GM20000 (cell line): ENCODE measurements at places on chromosomes 1 and 21.
A peak's percentile ranks its signal among the peaks of the same experiment; 100 is the strongest.

DNA sequence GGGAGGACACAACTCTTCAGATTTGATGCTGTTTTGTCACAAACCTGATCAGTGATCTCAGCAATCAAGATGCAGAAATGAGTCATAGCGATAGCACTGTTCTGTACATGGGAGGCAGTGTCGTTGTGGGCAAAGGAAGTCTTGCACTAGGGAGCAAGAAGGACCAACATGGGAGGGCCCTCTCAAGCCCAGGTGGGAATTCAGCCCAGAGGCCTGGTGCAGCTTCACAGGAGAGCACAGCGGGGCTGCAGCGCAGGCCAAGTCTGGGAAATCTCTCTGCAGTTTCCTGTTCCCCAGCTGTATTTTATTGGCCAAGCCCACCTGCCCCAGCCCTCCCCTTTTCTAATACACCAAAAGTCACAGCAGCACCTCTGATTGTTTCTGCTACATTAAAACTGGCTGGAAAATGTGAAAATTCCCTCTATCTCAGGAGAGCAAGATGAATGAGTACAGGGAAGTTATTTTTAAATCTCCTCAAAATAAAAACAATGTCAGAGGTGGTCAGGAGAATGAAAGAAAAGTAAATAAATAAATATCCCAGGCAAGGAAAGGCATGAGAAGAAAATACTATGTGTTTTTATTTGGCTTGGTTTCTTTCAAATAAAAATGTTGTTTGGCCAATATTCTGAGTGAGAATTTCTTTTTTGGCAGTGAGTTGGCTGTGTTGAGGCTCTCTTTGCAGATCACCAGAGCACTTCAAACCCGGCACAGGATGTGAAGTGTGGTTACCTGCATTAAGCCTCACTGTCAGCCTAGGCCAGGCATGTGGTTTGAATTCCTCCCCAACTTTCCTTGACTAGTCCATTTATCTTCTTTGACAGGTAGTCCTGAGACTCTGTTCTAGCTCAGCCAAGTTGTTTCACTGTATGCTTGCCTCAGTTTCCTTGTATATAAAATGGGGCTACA, 422.1 kb downstream of the PLPP3 start:
- DNase-seq = no peak

DNA sequence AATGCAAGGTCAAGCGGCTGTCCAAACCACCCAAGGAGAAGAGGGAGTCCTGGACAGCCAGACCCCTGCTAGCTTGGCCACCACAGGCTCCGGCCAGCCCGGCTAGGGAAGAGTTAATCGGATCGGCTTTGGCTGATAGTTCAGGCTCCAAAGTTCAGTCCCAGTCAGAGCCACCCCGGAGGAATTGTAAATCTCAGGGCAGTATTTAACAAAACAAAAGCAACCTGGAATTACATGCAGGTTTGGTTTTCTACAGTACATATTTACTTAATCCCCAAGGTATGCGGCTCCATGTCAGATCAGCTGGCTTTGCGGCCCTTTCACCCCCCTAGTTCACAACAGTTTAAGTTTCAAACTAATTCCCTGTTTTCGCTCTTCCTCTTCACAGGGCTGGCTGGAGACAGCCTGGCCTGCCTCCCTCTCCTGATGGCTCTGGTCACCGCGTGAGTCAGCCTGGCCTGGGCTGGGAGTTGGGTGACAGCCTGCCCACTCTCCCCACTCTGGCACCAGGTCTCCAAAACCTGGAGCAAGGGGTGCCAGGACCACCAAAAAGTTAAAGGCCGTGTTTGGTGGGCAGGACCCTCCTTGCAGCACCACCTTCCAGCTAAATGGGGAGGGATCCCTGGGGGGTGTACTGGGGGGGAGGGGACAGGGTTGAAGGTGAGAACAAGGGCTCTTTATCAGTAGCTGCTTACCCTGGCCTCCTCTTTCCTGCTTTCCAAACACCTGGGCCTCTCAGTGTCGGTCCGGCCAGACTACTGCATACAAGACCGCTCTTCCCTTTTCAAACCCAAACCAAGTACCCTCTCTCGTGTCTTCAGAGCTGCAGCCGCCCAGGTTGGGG, 1.9 kb downstream of the DHRS3 start:
- no peak for DNase-seq

- no peak for DNase-seq
These were observed 69.8 kb downstream of the HFM1 start for GRCh38 chr1:91334856-91335255.

DNA sequence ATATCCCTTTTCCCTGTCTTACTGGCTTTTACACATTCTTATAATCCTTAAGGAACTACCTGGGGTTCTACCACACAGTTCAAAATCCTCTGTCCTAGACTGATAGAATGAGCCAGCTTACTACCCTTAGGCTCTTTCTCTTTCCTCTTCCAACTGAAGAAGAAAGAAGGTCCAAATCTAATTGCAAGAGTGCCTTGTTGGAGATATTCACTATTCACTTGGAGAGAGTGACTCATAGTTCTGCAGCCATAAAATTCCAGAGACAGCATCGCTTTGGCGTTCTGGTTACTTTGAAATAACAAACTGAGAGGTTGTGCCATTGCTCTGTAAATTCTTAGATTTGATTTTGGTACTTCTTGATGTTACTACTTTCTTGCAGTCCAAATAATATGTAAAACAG, 4.2 kb downstream of the CADM3 start:
- DNase-seq = no peak

DNA sequence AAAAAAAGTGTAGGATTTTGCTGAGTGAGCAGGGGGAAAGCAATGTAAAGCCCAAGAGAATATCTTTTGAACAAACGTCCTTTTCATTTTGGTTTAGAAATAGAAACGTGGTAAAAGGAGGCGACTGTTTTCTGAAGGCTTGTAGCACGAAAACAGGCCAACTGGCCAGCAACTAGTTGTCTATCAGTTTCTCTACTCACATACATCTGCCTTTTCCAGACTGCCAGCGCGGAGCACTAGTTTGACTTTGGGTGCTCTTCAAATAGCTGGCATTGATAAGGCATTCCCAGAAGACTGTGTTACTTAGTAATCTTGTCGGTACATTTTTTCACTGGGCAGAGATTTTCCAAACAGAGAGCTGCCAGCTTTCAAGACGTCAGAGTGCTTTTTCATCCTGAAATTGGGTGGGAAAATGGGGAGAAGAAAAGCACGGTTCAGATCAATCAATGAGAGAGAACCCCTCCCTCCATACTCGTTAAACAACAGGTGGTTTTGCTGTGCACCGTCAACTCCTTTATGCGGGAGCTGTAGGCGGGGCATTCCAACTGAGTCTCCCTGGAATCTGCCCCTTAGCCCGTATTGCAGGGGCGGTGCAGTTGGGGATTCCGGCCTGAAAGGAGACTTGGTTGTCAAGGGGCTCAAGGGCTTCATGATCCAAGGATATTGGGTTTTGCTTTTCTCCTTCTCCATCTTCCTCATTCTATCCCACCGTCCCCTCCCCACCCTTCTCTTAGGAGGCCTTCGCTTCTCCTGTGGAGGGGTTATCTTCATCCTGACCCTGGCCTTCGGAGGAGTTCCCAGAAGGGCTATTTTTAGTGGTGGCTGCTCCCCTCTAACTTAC, 884 bp upstream of the LRRC8C start:
- DNase-seq = no peak

- DNase-seq = no peak
These were observed 47.3 kb downstream of the ST6GALNAC3 start for GRCh38 chr1:76121850-76122249.

DNA sequence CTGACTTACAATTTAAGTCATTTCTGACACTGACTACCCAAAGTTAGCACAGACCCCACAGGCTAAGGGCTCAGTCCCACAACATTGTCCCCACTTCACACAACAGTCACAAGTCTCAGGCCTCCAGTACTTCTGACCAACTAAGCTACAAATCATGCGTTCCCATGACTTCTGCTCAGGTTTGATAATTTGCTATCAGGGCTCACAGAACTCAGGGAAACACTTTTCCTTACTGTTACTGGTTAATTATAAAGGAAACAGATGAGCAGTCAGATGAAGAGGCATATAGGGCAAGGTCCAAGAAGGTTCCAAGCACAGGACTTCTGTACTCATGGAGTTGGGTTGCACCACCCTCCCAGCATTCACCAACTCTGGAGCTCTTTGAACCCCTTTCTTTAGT, 151.2 kb upstream of the TNR start:
- DNase-seq = no peak

DNA sequence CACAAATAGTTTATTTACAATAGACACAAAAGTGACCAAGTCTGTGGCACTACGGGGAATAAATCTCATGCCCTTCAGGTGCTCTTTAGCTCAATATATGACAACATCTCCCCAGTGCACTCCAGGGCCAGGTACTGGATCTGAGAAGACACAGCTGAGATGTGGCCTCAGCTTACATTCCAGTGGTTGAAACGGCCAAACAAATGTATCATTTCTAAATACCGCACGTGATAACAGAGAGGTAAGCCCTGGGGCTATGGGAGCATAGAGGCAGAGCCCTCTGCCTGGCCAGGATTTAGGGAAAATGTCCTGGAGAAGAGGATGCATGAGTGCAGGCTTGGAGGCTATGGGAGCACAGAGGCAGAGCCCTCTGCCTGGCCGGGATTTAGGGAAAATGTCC, 630.5 kb downstream of the SMYD3 start:
- no peak for DNase-seq

GRCh38 chr1:182783068-182783467, 6.5 kb upstream of the NPL start:
- DNase-seq = no peak

DNA sequence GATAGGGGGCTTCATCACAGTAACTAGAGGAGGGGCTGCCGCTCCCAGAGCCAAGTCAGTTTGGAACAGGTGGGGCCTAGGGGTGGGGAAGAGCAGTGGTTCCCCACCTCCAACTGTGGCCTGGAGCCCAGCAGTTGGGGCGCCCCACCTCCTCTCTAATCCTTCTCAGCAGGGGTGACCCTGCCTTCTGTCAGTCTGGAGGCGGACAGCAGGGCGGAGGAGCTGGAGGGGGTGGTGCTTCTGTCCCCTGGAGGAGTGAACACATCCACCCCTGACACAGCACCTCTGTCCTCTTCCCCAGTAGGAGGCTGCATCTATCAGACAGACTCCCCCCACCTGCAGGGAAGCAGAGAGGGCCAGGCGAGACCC, 73.8 kb downstream of the MRPL37 start:
- DNase-seq = no peak

DNA sequence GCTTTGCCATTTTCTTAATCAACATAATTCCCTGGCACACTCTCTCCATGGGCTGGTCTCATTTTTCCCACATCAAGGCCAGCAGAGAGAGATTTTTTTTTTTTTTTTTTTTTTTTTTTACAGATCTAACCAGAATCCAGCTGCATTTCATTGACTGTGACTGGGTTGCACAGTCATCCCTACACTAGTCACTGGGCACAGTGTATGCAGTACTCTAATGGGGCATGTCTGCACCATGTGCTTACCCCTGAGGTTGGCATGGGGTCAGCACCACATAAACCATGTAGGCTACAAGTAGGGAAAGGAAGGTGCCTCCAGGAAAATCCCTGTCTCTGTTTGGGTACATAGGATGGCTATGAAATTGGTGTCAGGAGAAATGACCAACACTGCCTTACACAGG, 64.1 kb upstream of the LRP8 start:
- no peak for DNase-seq

DNA sequence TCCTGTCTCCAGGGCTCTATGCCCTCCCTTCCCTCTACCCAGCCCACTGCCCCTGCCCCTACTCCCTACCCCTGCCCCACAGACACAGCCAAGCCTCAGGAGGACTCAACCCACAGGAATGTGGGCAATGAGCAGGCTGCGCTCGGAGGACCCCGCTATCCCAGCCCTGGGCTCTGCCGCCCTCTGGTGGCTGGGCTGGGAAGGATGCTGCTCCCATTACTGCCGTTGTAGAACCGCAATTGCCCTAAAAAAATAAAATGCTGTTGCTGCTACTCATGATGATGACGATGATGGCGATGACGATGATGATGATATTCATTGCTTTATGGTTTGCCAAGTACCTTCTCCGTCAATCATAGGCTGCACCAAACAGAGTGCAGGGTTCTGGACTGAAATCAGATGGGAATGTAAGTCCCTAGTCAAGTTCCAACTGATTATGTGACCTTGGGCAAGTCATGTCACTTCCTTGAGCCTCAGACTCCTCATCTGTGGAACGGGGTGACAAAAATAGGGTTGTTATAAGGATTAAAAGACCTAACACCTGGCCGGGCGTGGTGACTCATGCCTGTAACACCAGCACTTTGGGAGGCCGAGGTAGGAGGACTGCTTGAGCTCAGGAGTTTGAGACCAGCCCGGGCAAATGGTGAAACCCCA, 24.6 kb downstream of the ARHGEF19 start:
- DNase-seq = peak; percentile 84

GRCh38 chr1:27166351-27166802, 11.5 kb upstream of the SLC9A1 start:
- DNase-seq = peak; percentile 4

DNA sequence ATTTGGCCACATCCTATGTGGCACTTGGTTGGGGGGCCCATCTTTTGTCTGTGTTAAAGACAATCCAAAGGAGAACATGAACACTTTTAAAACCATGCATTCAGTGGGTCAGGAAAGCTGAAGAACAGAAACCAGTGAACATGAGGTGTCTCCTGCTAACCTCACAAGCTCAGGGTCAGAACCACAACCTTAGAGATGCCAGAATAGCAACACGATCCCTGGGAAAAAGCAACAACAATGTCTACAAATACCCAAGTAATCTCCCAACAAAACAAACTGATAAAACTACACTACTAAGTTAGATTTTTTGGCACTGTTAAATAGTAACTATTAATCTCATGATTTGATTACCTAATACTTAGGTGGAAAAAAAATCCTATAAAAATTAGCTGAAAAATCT, 34.1 kb upstream of the GNG4 start:
- no peak for DNase-seq

DNA sequence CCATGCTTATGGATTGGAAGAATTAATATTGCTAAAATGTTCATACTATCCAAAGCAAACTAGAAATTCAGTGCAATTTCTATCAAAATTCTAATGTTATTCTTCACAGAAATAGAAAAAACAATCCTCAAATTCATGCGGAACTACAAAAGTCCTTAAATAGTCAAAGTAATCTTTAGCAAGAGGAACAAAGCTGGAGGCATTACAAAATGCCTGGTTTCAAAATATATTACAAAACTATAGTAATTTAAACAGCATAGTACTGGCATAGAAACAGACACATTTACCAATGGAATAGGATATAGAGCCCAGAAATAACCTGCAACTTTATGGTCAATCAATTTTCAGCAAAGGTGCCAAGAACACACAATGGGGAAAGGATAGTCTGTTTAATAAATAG, 3.8 kb downstream of the CTSS start:
- no peak for DNase-seq

- DNase-seq = no peak
These were observed 10.9 kb upstream of the SLC25A24 start for GRCh38 chr1:108211014-108211413.
